Vagina (tissue), 2 donors: ENCODE measurements at places on chromosomes 16 and 17.

DNA sequence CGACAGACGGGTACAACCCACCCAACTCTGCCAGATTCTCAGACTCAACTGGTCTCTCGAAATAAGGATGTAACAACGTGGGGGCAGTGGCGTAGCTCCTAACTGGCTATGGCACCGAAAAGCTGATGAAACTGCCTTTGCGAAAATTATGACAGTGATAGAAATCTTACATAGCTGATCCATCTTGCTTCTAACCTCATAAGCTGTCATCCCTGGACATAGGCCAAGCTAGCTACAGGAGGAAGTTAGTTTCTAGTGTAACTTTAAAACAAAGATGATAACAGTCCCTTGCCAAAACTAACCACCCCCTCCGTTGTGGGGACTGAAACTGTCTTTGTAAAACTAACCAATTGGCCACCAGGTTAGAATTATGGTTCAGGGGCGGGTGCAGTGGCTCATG lies 220.1 kb downstream of the SLC39A11 start:
- DNase-seq, result no peak

DNA sequence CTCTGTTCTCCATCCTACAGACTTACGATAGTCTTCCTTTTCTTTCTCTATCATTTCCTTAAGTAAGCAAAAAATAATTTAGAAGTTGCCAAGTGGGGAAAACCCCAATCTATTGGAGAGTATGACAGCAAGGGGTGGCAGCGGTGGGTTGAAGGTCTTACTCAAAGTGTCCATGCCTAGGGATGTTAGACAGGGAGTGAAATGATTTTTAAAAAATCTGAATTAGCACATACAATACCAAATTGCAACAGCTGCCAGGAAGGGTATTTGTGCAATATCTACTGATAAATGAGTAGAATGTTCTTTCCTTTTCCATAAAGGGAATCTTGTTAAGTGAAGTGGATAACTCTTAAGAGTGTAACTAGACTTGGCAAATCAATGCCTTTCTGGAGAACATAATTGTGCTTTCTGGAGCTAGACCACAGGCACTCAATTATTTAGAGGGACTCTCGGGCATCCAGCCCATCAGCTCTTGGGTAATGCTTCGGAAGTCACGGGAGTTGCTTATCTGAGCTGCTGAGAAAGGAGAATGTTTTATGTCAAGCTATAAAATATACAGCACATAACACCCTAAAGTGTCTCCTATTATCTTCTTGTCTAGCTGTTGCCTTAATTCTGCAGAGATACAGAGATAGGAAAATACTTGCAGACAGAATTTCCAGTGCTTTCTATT lies 151.5 kb downstream of the KCNJ2 start:
- no peak for DNase-seq

GRCh38 chr16:66395806-66396555 lies 29.5 kb downstream of the CDH5 start:
- DNase-seq, result peak; percentile 79

DNA sequence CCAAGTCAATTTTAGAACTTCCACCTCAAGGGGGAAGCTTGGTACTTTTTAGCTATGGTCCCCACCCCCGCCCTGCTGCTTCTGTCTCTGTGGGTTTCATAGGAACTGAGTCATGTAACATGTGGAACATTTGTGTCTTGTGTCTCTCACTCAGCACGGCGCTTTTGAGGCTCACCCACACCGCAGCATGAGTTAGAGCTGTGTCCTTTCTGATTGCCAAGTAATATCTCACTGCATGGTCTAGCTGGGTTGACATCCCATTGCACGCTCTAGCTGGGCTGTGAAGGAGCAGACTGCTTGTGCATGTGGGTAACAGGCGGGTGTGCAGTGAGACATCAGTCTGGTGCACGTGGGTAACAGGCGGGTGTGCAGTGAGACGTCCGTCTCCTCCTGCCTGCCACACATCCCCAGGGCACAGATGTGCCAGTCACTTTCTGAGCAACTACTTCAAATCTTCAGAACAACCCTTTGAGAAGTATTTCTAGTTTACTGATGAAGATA lies 26.4 kb upstream of the SLC7A5 start:
- no peak for DNase-seq

DNA sequence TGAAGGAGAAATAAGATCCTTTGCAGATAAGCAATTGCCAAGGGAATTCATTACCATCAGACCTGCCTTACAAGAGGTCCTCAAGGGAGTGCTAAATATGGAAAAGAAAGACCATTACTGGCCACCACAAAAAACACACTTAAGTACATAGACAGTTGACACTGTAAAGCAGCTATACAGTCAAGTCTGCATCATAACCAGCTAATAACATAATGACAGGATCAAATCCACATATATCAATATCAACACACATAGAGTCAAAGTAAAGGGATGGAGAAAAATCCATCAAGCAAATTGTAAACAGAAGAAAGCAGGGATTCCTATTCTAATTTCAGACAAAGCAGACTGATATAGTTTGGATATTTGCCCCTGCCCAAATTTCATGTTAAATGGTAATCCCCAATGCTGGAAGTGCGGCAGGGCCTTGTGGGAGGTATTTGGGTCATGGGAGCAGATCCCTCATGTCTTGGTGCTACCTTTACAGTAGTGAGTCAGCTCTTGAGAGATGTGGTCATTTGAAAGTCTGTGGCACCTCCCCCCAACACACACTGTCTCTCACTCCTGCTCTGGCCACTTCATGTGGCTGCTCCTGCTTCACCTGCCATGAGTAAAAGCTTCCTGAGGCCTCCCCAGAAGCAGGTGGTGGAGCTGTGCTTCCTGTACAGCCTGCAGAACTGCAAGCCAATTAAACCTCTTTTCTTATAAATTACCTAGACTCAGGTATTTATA lies 32.8 kb downstream of the TANC2 start:
- DNase-seq, result no peak

- no peak for DNase-seq
Measured at GRCh38 chr16:75192606-75193264, 14.2 kb downstream of the CTRB2 start.

DNA sequence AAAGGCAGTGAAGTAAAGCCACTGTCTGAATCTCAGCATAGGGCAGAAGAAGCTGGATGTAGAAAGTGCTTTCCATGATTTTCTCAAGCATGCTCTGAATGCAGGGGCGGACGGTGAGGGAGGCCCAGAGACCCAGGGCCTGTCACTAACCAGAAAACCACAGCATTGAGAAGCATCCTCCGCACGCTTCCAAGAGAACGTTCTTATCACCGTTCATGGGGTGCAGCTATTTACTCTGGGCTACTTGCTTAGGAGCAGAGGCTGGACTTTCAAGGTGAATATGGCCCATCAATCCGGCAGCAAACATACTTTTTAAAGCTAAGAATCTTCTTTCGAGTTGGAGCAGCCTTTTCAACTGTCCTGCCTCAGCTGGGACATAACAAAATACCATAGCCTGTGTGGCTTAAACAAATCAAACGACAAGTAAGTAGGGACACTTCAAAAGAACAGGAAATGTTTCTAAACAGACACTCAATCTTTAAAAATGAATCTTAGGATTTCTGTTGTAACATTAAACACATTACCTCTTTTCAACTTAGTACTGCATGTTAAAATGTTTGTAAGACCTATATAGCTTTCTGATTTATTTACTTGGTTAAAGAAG lies 46.5 kb upstream of the CDRT4 start:
- peak; percentile 74 for DNase-seq

- no peak for DNase-seq
Measured at GRCh38 chr16:20925751-20926150, 25.2 kb downstream of the LYRM1 start.

DNA sequence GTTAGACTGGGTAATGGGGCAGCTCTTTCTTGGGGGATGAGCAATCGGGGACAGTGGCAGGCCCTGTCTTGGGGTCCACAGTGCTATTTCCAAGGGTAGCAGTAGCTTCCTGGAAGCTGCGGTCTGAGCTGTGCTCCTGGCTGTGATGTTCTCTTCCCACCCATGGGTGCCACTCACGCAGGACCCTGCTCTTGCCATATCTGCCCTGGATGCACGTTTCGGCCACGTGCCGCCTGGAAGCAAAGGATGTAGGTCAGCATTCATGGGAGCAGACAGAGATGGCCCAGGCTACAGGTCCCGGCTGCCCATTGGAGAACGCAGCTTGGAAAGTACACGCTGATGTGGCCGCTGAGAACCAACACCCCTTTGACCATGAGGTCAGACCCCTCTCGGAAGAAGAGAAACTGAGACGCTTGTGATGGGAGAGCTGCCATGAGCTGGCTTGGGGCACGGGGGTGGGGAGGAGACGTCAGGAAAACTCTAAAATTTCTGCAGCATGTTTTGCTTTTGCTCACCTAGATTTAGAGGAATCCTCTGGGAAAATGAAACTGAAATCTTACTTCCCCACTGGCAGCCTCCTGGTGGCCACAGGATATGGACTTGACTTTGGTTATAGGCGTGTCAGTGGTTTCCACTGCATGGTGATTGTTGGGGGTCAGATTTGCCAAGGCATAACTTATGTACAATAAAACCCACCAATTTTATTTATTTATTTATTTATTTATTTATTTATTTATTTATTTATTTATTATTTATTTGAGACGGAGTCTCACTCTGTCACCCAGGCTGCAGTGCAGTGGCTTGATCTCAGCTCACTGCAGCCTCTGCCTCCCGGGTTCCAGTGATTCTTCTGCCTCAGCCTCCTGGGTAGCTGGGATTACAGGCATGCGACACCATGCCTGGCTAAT lies 36.2 kb upstream of the IRF8 start:
- DNase-seq, result no peak

DNA sequence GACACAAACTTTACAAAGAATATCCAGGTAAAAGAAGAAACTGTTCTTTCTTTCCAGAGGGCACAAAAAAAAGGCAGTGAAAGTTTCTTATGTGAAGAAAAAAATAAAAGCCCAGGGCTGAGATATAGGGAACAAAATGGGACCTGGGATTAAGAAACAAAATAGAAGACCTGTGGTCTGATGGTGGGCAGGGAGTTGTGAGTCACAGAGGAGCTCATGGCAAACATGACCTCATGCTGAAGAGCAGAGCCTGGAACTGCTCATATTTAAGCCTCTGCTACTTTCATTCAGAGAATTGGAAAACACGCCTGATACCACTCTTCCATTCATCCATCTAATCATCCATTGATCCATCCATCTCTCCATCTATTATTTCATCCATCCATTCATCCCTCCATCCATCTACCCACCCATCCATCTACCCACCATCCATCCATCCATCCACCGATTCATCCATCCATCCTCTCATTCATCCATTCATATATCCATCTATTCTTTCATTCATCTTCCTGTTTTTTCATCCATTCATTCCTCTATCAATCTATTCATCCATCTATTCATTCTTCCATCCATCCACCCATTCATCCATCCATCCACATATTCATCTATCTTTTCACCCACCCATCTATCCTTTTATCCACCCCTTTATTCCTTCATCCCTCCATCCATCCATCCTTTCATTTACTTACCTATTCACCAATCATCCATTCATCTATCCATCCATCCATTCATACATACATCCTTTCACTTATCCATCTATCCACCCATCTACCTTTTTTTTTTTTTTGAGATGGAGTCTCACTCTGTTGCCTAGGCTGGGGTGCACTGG lies 30.0 kb downstream of the WFDC1 start:
- DNase-seq, result no peak

DNA sequence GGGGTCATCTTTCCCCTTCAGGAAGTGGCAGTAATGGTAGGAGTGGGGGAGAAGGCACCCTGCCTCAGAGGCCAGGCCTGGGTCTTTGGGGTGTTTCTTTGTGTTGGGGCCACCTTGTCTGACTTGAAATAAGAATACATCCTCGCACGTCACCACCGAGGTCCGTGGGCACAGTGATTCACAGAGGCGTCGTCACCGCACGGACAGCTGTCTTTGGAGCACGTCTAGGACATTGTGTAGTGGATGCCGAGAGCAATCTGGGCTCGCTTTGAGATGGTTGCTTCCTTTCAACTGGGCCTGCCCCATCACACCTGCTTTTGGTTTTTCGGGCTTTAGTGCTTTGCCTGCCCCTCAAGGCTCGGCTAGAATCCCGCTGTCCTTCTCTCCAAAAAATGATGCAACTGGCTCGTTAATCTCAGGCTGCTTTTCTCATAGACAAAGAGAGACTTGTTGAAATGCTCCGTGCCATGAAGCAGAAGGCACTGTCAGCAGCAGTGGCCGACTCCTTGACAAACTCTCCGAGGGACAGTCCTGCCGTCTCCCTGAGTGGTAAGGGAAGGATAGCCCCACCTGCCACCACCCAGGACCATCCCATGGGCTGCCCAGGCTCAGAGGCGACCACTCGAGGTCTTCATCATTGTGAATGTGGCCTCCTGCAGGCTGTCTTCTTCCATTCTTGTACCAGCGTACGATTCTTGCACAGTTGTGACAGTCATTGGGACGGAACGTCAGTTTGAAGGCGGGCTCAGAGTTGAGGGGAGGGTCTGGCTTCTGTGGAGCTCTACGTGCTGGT lies 24.0 kb downstream of the GINS2 start:
- no peak for DNase-seq

DNA sequence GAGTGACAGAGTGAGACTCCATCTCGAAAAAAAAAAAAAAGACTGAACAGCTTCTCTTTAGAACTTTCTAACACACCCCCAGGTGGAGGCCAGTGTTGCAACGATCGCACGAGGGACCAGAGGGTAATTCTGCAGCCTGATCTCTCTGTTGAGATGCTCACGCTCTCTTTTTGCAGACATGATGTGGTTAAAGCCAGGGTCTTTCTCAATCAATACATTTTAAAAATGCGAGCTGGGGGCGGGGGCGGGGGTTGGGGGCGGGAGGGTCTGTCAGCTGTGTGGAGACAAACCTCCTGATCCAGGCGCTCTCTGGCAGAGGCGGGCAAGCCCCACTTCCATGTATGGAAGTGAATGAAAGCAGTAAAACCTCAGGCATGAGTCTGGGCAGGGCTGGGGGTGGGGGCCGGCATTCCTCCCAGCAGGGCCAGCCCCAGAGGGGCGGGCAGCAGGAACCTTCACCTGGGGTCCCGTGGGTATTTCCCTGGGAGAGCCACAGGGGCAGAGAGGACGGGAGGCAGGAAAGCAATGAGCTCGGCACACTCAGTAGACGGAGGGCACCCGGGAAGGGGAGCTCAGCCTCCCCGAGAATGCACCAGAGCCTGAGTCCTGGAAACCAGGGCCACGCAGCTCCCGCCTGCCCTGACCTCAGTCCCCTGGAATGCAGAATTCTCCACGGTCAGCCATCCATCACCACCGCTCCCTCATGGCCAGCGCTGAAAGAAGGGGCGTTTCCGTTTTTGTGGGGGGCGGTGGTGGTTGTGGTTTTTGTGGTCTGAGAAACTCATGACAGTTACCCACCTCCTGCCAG lies 28.0 kb downstream of the NXN start:
- no peak for DNase-seq

GRCh38 chr17:44267818-44268490 lies at the start of gene SLC4A1:
TSS of gene SLC4A1 (minus strand) at chr17:44268135. CDS start at chr17:44262866, 5,269 bp downstream.
- no peak for DNase-seq

- no peak for DNase-seq
Measured at GRCh38 chr17:27554911-27555310, 76.1 kb upstream of the LGALS9 start.

DNA sequence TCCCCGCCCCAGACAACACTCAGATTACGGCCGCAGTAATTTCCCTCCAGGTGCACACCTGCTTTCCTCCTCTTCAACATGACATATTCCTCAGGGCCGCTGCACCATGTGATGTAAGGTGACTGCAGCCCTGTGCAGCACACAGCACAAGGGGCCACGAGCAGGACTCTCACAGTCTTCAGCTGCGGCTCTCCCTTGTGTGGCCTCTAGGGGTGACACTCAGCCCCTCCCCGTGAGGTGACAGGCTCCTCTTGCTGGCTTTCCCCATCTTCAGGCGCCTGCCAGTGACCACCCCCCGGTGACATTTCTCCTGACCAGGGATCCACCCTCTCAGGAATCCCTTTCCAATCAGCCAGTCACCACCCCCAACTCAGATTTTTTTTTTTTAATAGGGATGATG lies 31.3 kb upstream of the ABCC3 start:
- DNase-seq, result no peak

GRCh38 chr16:10892782-10893318 lies 15.8 kb downstream of the CIITA start:
- DNase-seq, result no peak
